ENCODE measurements at places on chromosomes 2 and 18.
A peak's percentile ranks its signal among the peaks of the same experiment; 100 is the strongest.

GRCh38 chr2:17851731-17852585 is 26.5 kb upstream of the KCNS3 start:
- peak; percentile 90 for ATAC-seq

GRCh38 chr18:34097312-34097711 is 127.4 kb downstream of the NOL4 start:
- no peak for ATAC-seq

DNA sequence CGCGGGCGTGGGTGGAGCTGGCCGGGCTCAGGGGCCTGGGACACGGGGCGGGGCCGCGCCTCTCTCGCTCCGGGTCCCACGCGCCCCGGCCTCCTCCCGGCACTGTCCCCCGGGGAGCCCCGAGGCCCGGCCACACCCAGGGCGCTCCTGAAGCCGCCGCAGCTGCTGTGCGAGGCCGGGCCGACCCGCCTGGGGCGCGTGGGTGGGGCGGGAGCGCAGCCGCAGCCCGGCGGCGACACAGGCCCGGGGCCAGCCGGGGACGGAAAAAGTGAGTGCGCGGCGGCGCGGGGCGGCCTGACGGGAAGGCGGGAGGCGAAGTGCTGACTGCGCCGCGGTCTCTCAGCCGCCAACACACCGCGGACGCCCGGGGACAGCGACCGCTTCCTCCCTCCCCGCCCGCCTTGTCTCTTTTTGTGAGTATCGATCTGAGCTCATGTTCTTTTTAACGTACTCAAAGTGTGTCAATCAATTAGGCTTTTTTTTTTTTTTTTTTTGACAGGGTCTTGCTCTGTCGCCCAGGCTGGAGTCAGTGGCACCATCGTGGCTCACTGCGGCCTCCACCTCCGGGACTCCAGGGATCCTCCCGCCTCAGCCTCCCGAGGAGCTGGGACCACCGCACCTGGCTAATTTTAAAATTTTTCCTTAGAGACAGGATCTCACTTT is 14.5 kb downstream of the PDCD1 start:
- peak; percentile 80 for ATAC-seq

- peak; percentile 89 for ATAC-seq
Measured at GRCh38 chr2:223488814-223489213, 113.3 kb downstream of the SCG2 start.

GRCh38 chr2:237955640-237956401 is 11.0 kb upstream of the UBE2F start:
- ATAC-seq = peak; percentile 55
